ENCODE measurements at places on chromosomes 5 and 9.
A peak's percentile ranks its signal among the peaks of the same experiment; 100 is the strongest.

DNA sequence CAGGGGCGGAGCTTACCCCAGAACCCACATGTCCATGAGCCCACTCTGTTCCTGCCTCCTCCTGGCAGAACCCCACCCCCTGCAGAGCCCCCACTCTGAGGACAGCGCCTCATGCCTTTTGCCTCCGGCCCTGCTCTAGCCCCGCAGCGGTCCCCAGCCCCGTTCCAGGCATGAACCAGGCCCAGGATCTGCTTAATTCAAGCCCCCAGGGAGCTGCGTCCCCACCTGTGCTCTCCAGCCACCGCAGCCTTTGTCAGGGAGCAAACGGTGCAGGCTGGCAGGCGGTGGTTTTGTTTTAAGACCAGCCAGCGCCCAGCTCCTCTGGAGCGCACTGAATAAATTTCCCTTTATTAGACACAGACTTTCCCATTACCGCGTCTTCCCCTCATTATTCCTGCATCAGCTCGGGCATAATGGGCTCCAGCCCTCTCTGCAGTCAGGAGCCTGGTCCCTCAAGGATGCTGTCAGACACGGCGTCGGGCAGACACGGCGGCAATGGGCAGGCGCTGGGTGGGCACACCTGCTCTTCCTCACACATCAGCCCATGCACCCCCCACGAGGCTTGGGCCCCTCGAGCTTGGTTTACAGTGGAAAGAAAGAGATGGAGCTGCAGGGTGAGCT is 137.6 kb downstream of the OLFM1 start:
- no peak for DNase-seq

DNA sequence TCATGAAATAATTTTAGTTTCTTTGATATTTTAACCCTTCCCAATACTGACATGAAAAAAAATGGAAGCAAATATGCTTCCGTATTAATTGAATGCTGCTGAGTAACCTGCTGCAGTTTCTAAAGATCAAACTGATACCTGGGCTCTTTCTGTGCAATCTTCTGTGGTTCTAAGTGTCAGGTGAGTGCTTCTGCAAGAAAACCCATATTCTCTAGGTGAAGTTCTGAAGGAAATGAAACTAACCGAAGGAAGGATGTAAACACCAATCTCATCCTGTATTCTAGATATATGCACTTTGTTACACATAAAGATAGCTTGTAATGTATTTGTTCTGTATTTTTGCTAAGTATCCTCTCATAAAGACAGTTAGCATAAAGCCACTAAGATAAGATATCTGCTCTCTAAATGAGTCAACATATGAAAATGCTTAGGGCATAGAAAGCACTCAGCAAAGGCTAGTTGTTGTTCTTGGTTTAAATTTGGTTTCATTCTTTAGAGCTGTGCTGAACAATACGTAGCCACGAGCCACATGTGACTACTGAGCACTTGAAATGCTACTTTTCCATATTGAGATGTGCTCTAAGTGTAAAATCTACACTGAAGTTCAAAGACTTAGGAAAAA is 52.0 kb downstream of the ITGA2 start:
- no peak for DNase-seq

- DNase-seq = no peak
These were observed 651 bp upstream of the AK1 start for GRCh38 chr9:127878001-127878651.

- no peak for DNase-seq
These were observed 127.8 kb upstream of the CCDC152 start for GRCh38 chr5:42628821-42629220.

- no peak for DNase-seq
These were observed 93.4 kb downstream of the MPDZ start for GRCh38 chr9:13186091-13186490.

GRCh38 chr5:37184748-37185364 is 64.3 kb downstream of the CPLANE1 start:
- DNase-seq = no peak

GRCh38 chr5:17365811-17366138 is 132.3 kb upstream of the TAF11L2 start:
- no peak for DNase-seq

- DNase-seq = no peak
These were observed 2.9 kb downstream of the MEGF9 start for GRCh38 chr9:120711354-120711753.

- DNase-seq = no peak
These were observed 285.7 kb downstream of the NR3C1 start for GRCh38 chr5:143117821-143118220.

GRCh38 chr5:40093550-40093949 is 586.2 kb upstream of the PTGER4 start:
- DNase-seq = no peak

DNA sequence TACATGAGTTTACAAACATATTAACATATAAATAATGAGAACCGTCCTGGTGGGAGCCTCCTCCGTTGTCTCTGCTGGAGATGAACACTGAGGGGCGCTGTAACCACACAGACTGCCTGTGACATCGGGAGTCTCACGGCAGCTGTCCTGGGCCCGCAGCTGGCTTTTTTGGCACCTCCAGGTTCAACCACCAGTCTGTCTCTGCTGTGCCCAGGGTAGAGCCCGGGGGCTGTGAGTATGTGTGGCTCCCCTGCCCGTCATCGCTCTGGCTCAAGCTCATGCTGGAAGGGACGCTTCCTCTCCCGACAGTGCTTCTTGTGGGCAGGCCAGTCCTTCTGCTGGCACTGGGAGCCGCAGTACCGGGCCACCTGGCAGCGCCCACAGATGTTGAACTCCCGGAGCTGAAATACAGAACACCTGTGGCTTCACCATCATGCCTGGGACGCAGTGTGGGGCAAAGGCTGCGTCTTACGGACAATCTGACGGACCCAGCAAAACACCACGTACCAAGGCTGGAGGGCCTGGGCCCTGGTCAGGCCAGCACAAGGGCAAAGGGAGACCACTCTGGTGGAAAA is 3.6 kb upstream of the DPH7 start:
- DNase-seq = no peak

- peak; percentile 69 for DNase-seq
These were observed 32.9 kb upstream of the STXBP1 start for GRCh38 chr9:127578952-127579853.

GRCh38 chr9:97474372-97474925 is 27.0 kb upstream of the TMOD1 start:
- no peak for DNase-seq

- DNase-seq = no peak
These were observed 54.2 kb upstream of the SSBP2 start for GRCh38 chr5:81805086-81805485.

- DNase-seq = no peak
These were observed 56.6 kb downstream of the SMIM23 start for GRCh38 chr5:171841984-171842776.

- no peak for DNase-seq
These were observed 279.6 kb downstream of the ARRDC3 start for GRCh38 chr5:91103353-91104061.

DNA sequence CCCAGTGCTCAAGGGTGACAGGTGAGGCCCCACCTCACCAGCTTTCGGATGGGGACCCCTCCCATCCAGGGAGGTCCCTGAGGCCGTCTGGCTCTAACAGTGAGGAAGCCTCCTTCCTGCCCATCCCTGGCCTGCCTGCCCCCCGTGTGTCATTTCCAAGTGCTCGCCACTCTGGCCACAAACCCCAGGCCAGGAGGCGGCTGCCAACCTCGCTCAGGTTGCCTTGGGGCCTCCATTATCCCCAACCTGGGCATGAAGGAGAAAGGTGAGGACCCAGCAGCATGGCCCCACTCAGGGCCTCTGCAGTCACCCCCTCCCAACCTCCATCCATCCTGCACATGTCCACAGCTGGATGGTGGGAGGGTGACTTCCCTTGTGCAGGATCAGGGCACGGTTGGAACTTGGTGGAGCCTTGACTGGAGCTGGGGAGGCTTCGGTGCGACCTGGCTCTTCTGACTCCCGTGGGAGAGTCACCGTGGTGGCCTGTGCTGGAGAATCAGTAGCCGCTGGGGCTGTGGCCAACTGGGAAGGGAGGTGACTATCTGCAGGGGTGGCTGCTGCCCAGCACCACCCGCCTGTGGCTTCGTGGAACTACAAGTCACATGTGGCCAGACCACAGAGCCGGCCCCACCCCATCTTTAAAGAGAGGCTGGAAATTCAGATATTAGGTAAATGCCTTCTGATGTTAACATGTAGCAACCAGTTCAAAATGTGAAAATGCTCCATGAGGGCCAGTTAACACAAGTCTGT is 37.5 kb upstream of the GFPT2 start:
- no peak for DNase-seq

GRCh38 chr5:2199697-2200096 is 317.0 kb upstream of the IRX4 start:
- DNase-seq = no peak

GRCh38 chr9:2621722-2622460 is at the start of gene VLDLR:
TSS of gene VLDLR (plus strand) at chr9:2621787. CDS start at chr9:2622190, 403 bp downstream.
- DNase-seq = no peak

GRCh38 chr9:80197661-80198060 is 625.9 kb downstream of the TLE4 start:
- DNase-seq = no peak

DNA sequence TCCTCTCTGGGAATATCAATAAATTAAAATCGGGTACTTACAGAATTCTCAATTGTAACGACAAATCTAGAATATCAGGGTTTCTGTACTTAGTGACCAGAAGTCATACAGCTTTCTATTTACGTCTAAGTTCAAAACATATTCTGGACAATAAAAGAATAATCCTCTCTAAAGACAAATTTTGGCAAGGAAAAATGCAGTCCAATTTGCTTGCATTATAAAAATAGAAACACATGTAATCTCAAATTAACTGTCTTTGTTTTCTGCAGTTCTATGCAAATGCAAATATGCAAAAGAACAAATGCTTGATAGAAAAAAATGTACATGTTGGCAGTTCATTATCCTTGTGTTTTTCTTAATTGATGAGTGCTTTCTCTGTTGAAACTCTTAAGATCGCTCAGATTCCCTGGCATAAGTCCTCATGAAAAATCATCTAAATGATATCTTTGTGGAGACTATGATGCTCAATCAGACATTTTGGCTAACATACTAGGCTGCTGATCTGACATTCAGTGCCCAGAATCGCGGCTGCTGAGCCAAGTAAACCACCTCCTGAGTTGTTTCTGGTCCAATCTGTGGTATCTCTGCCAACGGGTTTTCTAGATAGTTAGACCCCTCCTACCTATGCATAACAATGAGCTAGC is 990.1 kb upstream of the C9orf72 start:
- no peak for DNase-seq

GRCh38 chr9:31745886-31746285 is 638.6 kb upstream of the ACO1 start:
- no peak for DNase-seq

GRCh38 chr5:18281947-18282581 is 647.8 kb downstream of the TAF11L14 start:
- no peak for DNase-seq

DNA sequence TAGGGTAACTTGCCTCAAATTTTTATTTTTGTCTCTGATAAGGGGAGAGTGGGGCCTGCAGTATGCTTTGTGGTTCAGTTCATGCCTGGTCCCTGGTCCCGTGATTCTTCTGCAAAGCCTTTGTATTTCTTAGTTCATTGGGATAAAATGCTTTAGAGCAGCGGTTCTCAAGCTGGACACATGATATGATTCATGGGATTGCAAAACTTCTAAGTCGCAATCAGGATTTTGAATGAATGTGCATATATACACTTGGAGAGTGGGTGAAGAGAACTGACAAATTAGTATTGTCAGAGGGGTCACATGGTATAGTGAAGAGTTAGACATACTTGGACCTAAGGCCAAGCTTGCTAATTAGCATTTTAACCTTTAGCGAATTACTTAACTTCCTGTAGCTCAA is 265.4 kb upstream of the KLF9 start:
- no peak for DNase-seq

DNA sequence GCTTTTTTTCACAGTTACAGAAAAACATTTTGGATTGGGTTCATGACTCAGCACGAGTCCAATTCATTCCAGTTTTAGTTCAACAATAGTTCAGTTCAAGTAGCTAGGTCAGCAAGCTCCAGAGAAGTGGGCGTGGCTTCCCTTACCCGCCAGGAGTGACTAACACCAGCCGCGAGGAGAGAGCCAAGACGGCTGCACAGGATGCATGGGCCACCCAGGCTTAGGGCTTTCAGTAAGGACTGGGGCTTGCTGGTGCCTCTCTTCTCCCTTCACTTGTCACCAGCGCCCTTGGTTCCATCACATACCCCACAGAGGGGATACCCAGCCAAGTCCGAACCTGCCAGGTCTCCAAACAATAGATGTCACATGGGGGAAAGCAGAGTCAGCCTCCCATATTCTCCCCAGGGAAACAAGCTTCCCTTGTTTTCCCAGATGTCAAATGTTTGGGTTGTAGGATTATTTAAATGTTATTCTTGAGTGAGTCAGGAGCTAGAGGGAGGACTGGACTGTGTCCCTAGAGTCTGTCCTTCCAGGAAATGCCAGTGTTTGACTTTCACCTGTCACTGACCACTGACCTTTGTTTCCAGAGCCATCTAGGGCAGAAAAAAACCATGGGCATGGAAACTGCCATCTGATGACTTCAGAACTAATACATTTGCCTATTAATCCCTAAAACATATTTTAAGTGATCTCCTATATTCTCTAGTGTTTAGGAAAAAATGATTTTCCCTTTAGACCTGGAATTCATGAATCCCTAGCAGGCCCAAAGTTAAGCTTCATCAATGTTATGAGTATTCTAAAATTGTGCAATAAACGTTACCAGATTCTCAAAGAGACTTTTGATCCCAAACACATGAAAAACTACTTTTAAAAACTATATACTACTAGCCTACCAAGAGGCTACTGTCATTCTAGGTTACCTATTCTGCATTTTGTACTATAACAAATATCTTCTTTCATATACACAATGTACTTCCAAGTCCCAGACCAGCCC is 51.9 kb downstream of the NIPAL4 start:
- DNase-seq = peak; percentile 31

GRCh38 chr5:172852490-172853354 is 18.7 kb downstream of the ERGIC1 start:
- DNase-seq = no peak

GRCh38 chr5:108945094-108945493 is 197.4 kb downstream of the FER start:
- DNase-seq = no peak

Data from activated CD4-positive, alpha-beta T cell treated with anti-CD3 and anti-CD28 coated beads, Interleukin-2, amount 50 U/mL, for 4 hours (primary cell).